NCI-H460 (cell line): ENCODE measurements at places on chromosomes 1 and 21. TPM values are rescaled to one million over a fixed set of nuclear protein-coding genes. Genes with fewer than 3 reads are reported as not detected.

ETNK2 gene
- total RNA-seq: 0.17 TPM in 1 of 2 replicates, not detected in the other

DNA sequence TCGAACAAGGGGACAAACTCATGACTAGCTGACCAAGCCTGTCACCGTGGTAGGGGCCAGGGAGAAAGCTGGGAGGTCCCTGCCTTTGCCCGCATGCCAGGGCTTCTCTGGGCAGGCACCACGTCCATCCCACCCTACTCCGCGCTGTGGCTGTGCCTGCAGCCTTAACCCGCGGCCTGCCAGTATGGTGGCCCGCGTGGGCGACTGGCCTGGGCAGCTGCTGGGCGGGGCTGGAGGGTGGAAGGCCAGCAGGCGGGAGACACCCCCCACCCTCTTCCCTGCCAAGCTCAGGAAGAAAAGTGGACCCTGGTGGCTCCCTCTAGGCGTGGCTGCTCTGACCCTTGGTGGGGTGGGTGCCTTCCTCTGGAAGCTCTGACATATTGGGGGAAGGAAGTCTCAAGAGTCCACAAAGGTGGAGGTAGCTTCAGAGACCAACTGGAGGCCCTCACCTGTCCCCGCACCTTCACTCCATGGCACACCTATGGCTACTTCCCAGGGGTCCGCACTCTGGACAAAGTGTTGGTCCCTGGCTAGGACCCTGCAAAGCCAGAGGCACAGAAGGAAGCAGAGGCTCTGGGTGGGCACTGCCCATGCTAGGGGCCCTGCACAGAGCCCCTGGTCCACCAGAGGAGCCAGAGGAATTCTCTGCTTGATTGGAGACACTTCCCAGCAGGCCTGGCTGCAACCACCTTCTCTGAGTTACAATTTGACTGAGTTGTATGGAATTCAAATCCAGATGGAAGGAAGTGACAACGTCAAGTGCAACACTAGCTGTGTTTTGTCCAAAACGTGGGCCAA is 3.3 kb upstream of the SKI start:
- DNase-seq: no peak

UBE2U gene
- not detected in 2 replicates for total RNA-seq

- no peak for DNase-seq
Measured at GRCh38 chr1:17086751-17087150, 32.5 kb downstream of the PADI2 start.

DNA sequence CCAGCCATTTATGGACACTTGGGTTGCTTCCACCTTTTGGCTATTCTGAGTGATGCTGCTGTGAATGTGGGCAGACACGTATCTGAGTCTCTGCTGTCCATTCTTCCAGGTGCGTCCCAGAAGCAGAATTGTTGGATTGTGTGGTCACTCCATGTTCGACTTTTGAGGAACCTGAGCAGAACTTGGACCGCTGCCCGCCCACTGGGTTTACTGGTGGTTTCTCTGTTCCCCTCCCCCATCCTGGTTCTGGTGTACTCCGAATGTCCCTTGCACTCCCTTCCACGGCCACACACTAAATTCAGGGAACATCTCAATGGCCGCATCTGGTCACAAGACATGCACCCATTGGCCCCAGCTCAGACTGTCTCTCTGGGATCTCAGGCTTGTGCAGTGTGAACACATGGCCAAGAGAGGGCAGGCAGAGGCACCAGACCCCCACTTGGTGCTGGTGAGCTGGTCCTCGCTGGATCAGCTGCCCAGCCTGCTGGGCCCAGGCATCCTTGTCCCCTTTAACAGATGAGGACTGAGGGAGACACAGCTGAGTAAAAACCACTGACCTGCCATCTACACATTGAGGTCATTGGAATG is 565.1 kb downstream of the NPHP4 start:
- DNase-seq: no peak

LRRC3 gene
- total RNA-seq: 0.47 and 0.92 TPM in 2 replicates

DNA sequence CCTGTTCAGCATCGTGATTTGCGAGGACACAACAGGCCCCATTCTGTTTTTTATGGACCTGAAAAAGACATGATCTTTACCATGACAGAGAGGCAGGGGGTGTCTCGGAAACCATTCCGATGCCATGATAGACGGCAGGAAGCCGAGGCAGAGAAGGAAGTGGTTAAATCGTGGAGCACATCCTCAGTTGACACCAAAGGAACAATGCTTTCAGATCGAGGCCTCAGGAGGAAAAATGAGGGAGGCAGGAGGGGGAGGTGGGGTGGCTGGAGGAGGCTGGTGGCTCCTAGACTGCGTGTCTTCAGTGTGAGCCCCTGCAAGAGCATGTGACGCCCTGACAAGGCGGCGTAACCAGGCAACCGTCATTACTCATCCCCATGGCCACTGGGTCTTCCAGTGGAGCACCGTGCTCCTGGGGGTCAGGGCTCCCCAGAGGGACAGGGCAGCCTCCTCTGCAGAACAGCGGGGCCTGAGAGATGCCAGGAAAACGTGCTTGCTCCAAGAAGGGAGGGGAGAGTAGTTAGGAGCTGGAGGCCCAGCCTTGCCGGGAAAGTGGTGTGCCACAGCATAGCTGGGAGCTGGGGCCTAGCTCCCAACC is 172.8 kb upstream of the TMEM51 start:
- no peak for DNase-seq

LEMD1 gene
- total RNA-seq: not detected in 2 replicates

DNA sequence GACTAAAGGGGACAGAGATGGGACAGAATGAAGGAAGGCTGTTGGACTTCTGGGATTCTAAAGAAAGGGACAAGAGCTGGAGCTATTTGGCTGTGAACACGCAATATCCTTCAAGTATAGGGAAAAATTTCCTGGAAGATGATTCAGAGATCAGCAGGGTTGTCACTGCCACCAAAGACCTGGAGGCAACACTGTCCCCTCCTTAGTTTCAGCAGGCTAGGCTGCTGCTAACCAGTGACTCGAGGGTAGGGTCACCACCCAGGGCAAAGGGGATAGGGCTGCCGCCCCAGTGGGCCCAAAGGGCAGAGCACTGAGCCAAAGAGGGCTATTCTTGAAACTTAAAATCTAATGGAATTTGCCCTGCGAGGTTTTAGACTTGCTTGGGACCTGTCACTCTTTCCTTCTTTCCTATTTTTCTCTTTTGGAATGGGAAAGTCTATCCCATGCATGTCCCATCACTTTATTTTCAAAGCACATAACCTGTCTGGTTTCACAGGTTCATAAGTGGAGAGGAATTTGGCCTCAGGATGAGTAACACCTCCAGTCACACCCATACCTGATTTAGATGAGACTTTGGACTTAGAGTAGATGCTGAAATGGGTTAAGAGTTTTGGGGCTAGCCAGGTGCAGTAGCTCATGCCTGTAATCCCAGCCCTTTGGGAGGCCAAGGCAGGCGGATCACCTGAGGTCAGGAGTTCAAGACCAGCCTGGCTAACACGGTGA is 11.9 kb downstream of the IFNLR1 start:
- DNase-seq: no peak
